Cortex of kidney (tissue), 1 donor: ENCODE measurements at places on chromosomes 1 and 21.

GRCh38 chr21:41483415-41483814 lies 24.5 kb downstream of the TMPRSS2 start:
- DNase-seq, result no peak

GRCh38 chr1:224781800-224782199 lies 147.7 kb upstream of the DNAH14 start:
- DNase-seq, result no peak

DNA sequence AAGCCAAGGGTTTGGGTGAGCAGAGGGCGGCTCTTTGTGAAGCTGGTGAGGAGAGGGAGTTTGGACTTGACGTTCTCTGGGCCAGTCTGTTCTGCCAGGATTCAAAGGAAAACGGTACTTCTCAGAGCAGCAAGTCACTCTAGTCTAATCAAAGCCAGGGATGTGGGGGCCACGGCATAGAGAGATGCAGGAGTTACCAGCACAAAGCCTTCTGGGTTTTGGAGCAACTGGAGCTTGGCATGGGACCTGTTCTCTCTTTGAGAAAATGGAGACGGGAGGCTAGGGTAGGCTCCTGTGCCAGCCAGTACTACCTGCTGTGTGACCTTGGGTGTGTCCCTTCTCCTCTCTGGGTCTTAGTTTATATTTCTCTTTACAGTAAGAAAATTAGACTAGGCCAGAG lies 2.1 kb downstream of the TXLNA start:
- DNase-seq, result no peak

DNA sequence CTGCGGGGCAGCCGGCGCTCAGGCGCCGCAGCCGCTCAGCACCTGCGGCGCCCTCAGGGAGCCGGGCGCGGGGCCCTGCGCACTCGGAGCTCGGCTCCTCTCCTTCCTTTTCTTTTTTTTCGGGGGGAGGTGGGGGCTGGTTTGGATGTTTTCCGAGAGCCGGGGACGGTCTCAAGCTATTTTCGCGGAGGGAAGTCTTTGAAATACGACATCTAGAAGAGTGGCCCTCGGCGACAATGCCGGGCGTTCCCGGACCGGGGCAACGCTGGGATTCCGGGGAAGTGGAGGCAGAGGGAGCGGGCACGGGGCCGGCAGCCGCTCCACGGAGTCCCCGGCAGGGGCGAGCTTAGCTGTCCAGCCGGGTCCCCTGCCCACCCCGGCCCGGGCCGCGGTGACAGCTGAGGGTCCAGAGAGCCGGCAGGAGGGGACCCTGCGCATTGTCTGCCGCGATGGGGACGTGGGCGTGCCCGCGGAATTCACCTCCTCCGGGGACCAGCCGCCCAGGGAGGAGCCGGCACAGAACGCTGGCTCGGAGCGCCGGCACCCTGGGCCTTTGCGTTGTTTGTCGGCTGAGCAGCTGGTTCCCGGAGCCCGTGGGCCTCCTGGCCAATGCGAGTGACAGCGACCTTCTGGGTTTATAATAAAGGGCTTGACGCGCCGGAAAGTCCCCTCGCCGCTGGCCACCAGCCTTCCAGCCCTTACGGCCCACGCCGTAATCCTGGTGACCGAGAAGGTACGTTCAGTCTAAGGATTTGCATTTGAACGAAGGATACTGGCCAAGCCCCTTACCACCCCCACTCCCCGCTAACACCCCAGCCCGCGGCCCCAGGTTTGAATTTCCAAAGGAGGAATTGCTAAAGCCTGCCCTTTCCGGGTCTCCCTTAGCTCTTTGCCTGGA lies 582 bp downstream of the SLC37A1 start:
- no peak for DNase-seq

- DNase-seq, result no peak
These were observed 56.0 kb downstream of the FOXJ3 start for GRCh38 chr1:42279055-42279454.

- DNase-seq, result no peak
These were observed 116.8 kb downstream of the KCNJ6 start for GRCh38 chr21:37799211-37800056.

DNA sequence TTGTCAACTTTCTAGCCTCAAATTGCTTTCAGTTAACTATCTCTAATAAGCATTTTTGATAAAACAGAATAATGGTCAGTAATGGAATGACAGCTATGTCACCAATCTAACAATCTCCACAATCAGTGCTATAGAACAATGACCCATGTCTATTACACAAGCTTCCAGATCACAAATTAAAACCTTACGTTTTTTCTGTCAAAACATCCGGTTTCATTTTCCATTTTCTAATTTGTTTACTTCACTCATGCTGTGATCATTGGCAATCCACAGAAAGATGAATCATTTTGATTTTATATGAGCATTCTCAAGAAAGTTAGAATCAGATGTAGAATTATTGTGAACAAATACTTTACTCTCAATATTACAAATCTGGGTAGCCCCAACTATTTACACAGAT lies 80.3 kb downstream of the KCNT2 start:
- no peak for DNase-seq

- DNase-seq, result no peak
These were observed 86.1 kb upstream of the VAV3 start for GRCh38 chr1:108050911-108051629.

DNA sequence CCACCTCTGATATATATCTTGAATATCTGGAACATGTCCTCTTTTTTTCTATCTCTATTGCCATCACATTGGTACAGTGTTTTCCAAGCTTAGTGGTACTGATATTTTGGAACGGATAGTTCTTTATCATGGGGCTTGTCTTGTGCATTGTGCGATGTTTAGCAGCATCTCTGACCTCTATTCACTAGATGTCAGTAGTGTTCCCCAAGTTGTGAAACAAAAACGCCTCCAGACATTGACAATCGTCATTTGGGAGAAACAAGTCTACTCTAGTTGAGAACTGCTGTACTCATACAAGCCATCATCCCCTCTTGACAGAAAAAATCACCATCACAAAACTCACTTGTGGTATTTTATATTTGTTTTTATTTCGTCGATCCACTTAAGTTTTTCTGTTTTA lies 79.7 kb upstream of the CHODL start:
- DNase-seq, result no peak

GRCh38 chr1:94929351-94930217 lies 2.7 kb upstream of the CNN3 start:
- no peak for DNase-seq

GRCh38 chr1:36532810-36533401 lies 50.2 kb upstream of the CSF3R start:
- DNase-seq, result no peak

- DNase-seq, result no peak
These were observed 6.2 kb downstream of the BARHL2 start for GRCh38 chr1:90710579-90711536.

DNA sequence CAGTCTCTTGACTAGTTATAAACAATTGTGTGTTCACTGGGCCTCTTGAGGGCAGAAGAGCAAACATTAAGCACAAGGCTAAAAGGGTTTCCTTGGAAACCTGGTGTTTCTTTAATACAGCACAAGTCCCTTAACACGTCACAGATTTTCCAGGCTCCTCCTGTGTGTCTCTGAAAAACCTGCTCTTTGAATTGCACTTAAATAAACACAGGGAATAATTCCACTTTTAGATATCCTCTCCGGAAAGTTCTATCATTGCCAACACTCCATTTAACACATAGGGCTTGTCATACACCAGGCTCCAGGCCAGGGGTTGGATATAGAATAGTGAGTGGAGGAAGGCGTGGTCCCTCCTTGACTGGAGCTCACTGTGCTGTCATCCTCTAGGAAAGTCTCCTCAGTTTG lies 442.6 kb downstream of the DSCAM start:
- DNase-seq, result no peak

- DNase-seq, result no peak
These were observed 134.6 kb upstream of the ARHGEF16 start for GRCh38 chr1:3319874-3320245.

GRCh38 chr21:35533893-35534292 lies 484.8 kb upstream of the RUNX1 start:
- DNase-seq, result no peak

DNA sequence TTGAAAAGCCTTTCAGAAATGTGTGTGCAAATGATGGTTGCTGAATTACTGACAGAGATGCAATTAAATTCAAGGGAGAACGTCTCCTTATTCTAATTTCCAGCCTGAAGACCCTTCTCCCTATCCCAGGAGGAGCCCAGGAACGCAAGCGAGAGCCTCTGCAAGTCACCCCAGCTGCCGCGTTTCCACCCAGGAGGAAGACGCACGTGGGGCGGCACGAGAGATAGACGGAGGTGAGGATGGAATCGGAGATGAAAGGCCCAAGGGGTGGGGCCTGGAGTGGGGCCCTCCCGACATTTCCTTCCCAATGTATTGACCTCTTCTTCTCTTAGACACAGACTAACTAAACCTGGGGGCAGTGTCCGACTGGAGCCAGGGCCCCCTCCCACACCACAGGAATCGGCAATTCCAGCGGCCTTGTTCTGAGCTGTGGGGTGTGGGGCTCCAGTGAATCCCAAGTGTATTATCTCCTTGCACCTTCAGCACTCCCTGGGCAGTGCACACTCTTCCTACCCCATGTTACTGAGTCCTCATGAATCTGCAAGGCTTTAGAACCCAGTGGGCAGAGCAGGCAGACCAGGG lies 322.5 kb downstream of the AJAP1 start:
- no peak for DNase-seq

- no peak for DNase-seq
These were observed 39.7 kb downstream of the NME7 start for GRCh38 chr1:169327875-169328274.

- no peak for DNase-seq
These were observed 16.2 kb downstream of the OLFML2B start for GRCh38 chr1:162007466-162007865.

GRCh38 chr1:10152709-10153284 lies 57.6 kb upstream of the KIF1B start:
- no peak for DNase-seq

GRCh38 chr1:8462371-8462892 lies 144.5 kb downstream of the SLC45A1 start:
- no peak for DNase-seq

- DNase-seq, result no peak
These were observed 16.7 kb downstream of the MEAF6 start for GRCh38 chr1:37497832-37498231.

GRCh38 chr1:157695417-157695816 lies 5.2 kb downstream of the FCRL3 start:
- DNase-seq, result no peak

DNA sequence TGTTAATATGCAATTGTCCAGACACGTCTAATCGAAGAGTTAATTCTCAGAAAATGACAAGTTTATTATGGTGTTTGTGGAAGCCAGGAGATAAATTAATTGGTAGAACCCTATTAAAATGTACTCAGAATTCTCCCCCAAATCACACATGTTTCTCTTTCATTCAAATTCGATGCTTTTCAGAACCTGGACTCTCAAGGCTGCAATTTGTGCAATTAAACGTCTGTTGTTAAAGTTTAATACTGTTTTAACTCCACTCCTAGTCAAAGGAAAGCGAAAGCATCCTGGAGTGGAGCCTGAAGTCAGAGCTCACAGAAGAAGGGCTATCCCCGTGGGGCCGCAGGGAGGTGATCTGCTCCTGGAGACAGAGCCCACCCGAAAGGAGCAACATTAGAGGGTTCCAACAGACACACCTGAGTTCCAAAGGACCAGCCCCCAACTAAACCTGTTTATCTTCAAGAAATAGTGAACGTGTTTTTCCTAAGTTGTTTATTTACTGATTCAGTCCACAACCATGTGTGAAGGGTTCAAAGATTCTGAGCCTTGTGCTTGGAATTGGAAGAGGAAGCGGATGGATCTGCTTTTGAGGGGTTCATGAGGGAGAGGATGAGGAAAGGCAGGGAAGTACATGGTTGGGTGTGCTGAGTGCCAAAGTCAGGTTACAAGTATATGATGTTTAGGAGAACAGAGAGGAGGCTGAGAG lies 68.0 kb upstream of the AKT3 start:
- no peak for DNase-seq

- no peak for DNase-seq
These were observed 24.0 kb upstream of the DIRAS3 start for GRCh38 chr1:68074472-68074871.

DNA sequence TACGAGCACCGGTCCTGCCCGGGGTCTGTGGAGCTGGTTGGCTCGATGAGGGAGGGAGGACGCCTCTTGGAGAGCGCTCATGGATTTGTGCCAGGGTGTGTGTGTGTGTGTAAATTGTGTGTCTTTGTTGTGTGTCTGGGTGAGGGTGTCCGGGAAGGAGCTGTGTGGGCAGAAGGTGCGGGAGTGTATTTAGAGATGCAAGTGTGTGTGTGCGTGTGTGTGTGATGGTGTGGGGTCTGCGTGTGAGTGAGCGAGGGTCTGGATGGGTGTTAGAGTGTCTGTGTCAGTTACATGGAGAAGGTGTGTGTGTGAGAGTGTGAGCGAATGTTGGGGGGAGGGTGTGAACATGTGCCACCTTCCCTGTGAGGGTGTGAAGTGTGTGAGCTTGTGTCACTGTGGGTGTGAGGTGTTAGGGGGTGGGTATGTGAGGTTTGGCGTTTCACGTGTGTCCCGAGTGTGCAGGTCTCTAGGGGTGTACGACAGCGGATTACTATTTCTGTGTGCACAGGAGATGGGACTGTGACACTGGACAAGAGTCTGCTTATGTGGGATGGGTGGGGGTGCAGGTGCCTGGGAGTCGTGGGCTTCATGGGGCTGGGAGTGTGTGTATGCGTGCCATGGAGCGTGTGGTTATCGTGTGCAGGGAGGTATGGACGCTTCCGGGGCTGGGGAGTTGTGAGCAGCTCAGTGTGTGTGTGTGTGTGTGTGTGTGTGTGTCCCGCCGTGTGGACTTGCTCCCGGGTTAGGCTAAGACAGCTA lies 880 bp downstream of the IGSF21 start:
- no peak for DNase-seq

- DNase-seq, result no peak
These were observed 121.1 kb downstream of the PSMG1 start for GRCh38 chr21:39062196-39062595.

DNA sequence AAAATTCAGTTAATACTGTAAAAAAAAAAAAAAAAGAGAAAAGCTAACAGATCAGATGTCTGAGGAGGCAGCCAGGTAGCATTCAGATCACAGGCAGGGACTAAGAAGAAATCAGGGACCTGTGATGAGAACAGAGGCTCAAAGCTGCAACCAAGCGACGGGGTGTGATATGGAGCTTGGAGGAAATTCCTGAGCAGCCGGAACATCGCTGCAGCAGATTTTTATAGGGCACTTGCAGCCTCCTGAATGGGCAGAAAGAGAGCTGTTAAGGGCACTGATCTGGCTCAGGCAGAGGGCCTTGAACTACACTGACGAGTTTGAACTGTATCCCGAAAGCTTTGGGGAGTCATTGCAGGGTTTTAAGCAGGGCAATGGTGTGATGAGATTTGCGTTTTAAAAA lies 315.4 kb downstream of the ADGRL2 start:
- DNase-seq, result no peak

- no peak for DNase-seq
These were observed 103.3 kb downstream of the RAVER2 start for GRCh38 chr1:64848136-64848535.

- DNase-seq, result no peak
These were observed 76.3 kb upstream of the BACE2 start for GRCh38 chr21:41091616-41092015.
